ENCODE measurements at places on chromosomes 4 and X.

DNA sequence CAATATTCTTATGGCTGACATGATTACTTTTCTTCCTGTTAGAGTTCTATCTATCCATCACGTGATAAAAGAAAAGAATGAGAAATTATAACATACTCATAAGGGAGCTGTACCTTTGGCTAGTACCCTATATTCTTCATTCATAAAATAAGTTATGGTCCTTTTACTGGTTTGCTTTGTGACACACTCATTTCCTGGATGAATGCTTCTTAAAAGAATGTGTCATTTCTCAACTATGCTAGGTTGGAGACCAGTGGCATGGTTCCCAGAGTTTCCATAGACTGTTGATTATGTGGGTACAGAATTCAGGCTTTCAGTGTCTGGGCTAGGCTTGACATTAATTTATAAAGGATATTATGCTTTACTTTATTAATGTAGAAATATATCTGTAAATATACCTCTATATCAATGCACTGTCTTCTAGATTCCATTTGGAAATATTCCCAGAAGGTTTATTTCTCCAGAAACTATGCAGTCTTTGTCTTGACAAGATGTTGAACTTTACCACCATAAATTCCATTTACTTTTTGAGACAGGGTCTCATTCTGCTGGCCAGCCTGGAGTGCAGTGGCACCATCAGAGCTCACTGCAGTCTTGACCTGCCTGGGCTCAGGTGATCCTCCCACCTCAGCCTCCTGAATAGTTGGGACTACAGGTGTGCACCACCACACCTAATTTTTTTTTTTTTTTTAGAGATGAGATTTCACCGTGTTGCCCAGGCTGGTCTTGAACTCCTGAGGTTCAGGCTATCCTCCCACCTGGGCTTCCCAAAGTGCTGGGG, 23.8 kb downstream of the NUDT6 start:
- peak; percentile 70 for DNase-seq
- no peaks in the 10 kb centered on the region for H3K27me3 ChIP-seq
- H3K27ac ChIP-seq = no peak overlapping the region
- H3K4me3 ChIP-seq = no peak overlapping the region
- H3K36me3 ChIP-seq = no peaks in the 10 kb centered on the region
- H3K4me1 ChIP-seq = no peaks in the 10 kb centered on the region

DNA sequence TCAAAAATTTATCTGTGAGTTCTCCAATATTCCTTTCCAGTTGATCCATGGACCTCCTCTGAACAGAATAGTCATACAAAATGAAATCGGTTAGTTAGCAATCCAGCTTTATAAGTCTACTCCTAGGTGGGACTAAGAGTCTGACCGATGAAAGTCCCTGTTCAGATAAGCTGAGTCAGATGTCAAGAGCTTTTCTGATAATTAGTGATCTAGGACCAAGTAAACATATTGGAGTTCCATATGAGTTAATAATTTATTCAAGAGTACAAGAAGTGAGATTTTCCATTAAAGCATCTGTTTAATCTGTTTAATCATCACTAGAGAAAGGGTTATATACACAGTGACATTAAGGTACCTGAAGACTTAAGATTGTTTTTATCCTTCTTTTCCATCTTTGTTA, 74.7 kb downstream of the UGT8 start:
- H3K27ac ChIP-seq = no peak overlapping the region
- H3K4me3 ChIP-seq = no peak overlapping the region
- H3K4me1 ChIP-seq = no peaks in the 10 kb centered on the region
- DNase-seq = no peak

GRCh38 chr4:6280365-6280996, 10.8 kb downstream of the WFS1 start:
- H3K4me3 ChIP-seq = no peak overlapping the region
- no peaks in the 10 kb centered on the region for H3K36me3 ChIP-seq
- H3K4me1 ChIP-seq = no peaks in the 10 kb centered on the region
- no peak overlapping the region for H3K27ac ChIP-seq

GRCh38 chr4:102868153-102868780, 525 bp upstream of the CISD2 start:
- H3K4me3 ChIP-seq = peak overlapping the region; percentile 67
- peak overlapping the region; percentile 99 for H3K27ac ChIP-seq
- no peaks in the 10 kb centered on the region for H3K4me1 ChIP-seq
- H3K36me3 ChIP-seq = no peaks in the 10 kb centered on the region

GRCh38 chr4:12123707-12124106, 695.0 kb upstream of the HS3ST1 start:
- no peak for DNase-seq
- H3K4me1 ChIP-seq = no peaks in the 10 kb centered on the region
- H3K27ac ChIP-seq = no peak overlapping the region
- H3K36me3 ChIP-seq = no peaks in the 10 kb centered on the region

DNA sequence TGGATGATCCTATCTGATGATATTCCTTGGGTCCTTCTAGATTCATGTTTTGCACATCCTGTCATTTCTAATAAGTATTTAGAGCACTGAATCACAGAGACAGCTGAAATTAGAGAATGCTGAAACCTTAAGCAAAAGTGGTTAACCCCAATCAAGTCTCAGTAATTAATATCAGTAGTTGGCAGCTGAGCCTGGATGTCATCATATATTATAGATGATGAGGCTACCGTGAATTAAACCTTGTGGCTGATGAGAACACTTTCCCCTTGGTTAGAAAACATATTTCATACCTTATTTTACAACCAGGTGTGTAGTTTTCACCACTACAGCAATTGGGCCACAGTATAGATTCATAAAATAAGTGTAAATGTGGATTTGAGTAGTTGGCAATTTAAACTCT, 499.0 kb downstream of the PDGFC start:
- no peaks in the 10 kb centered on the region for H3K4me1 ChIP-seq
- no peak overlapping the region for H3K27ac ChIP-seq
- DNase-seq = no peak
- no peak overlapping the region for H3K4me3 ChIP-seq
- no peaks in the 10 kb centered on the region for H3K36me3 ChIP-seq

DNA sequence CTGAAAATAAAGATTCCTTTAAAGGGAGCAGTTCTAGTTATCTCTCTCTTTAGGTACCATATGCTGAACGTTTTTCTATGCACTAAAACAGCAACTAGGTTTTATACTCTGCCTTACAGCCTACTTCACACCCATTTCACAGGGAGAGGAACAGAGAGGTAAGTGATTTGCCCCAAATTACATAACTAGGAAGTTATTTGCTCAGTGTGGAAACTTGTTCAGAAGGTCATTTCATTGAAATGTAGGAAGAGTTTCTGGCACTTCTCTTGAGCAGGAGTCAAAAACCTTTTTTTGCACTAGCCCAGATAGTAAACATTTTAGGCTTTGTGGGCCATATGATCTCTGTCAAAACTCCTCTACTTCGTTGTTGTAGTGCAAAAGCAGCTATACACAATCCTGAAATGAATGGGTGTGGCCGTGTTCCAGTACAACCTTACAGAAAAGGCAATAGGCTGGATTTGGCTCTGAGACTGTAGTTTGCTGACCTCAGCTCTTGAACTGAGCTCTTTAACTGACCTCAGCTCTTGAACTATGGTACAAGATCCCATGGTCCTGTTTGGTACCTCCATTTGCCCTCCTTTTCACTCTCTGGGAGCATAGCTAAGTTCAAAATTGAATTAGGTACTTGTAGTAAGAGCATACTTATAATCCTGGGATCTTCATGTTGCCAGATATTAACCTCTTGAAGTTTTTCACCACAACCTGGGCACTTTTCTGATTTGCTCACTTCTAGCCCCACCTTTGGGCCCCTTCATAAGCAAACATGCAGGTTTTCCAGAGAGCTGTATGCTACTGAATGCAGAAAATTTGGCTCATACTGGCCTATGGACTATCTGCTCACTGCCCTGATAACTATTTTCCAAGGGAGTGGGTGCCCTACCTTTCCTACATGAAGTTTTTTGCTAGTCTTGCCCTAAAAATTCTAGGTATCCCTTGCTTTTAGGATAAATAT, 53.3 kb downstream of the AR start:
- H3K4me1 ChIP-seq = no peaks in the 10 kb centered on the region
- H3K4me3 ChIP-seq = no peak overlapping the region
- no peaks in the 10 kb centered on the region for H3K27me3 ChIP-seq
- H3K36me3 ChIP-seq = no peaks in the 10 kb centered on the region
- DNase-seq = no peak

DNA sequence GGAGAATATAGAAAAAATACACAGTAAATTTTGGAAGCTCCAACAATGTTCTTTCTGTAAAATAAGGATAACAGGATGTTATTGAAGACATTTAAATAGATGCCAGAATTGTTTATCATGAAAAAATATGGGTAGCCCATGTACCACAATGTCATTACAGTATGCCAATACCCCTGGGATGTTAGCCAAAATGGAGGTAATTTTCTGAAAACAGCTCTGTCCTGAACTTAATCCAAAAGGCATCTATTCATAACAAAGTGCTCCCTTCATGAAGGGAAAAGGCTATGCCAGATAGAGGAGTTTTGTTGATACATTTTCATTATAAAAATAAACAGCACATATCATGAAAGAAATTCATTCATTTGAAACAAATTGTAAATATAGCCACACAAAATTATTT, 1902.6 kb upstream of the AGA start:
- no peak overlapping the region for H3K4me3 ChIP-seq
- no peaks in the 10 kb centered on the region for H3K36me3 ChIP-seq
- no peaks in the 10 kb centered on the region for H3K4me1 ChIP-seq

DNA sequence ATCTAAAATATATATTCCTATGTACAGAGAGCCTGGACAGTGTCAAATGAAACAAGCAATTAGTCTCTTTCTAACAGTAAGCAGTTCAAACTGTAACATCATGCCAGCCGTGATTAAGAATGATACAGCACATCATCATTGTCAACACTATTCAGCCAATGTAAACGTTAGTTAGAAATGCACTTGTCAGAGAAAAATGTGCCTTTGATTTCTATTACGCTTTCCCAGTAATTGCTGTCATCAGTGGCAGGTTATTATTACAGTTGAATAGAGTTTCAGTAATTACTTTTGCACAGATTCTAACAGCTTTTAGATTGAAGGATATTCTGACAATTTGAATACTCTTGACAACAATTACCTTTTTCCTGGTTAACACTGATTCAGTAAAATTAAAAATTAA, 1007.1 kb downstream of the SH3BGRL start:
- no peaks in the 10 kb centered on the region for H3K4me1 ChIP-seq
- H3K27me3 ChIP-seq = no peaks in the 10 kb centered on the region
- no peak for DNase-seq
- H3K27ac ChIP-seq = no peak overlapping the region

GRCh38 chr4:8385106-8385505, 55.4 kb downstream of the ACOX3 start:
- H3K4me3 ChIP-seq = no peak overlapping the region
- peaks cover 7% of the 10 kb centered on the region for H3K36me3 ChIP-seq
- H3K27ac ChIP-seq = no peak overlapping the region
- no peaks in the 10 kb centered on the region for H3K4me1 ChIP-seq

GRCh38 chr4:8846046-8846720, 25.5 kb downstream of the HMX1 start:
- no peak overlapping the region for H3K27ac ChIP-seq
- H3K4me1 ChIP-seq = no peaks in the 10 kb centered on the region

GRCh38 chr4:9988363-9988749, 32.9 kb downstream of the SLC2A9 start:
- no peak overlapping the region for H3K27ac ChIP-seq
- DNase-seq = no peak
- no peaks in the 10 kb centered on the region for H3K4me1 ChIP-seq
- H3K27me3 ChIP-seq = no peaks in the 10 kb centered on the region
- no peaks in the 10 kb centered on the region for H3K36me3 ChIP-seq
- no peak overlapping the region for H3K4me3 ChIP-seq

- H3K4me3 ChIP-seq = no peak overlapping the region
- no peaks in the 10 kb centered on the region for H3K36me3 ChIP-seq
- H3K27me3 ChIP-seq = no peaks in the 10 kb centered on the region
- no peak overlapping the region for H3K27ac ChIP-seq
- DNase-seq = no peak
Measured at GRCh38 chr4:40186665-40187014, 10.2 kb upstream of the RHOH start.

DNA sequence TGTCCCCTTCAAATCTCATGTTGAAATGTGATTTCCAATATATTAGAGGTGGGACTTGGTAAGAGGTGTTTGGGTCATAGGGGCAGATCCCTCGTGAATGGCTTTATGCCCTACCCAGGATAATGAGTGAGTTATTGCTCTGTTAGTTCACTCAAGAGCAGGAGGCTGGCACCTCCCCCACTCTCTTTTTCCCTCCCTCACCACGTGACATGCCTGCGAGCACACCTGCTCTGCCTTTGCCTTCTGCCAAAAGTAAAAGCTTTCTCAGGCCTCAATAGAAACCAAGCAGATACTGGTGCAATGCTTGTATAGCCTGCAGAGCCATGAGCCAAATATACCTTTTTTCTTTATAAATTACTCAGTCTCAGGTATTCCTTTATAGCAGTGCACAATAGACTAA, 286.3 kb upstream of the UGT8 start:
- no peak overlapping the region for H3K4me3 ChIP-seq
- H3K36me3 ChIP-seq = no peaks in the 10 kb centered on the region
- H3K4me1 ChIP-seq = no peaks in the 10 kb centered on the region
- no peaks in the 10 kb centered on the region for H3K27me3 ChIP-seq
- no peak for DNase-seq

DNA sequence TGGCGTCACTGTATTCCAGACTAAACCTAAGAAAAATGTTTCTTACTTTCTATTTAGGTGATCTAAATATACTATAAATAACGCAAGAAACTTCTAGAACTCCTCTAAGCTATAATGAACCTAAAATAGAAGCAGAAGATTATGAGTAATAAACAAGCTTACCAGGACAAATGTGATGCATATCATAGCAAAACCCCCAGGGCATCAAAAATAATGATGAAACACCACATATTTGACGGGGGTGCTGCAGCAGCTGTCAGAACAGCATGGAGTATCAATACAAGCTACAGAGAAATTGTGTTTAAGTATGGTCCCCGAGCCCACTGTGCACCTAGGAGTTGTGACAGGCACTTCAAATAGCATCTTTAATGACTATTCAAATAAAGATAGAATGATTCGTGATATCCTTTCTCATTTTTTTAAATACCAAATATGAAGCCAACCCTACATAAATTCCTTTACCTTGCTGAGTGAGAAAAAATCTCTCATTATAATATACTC, 337.3 kb downstream of the CENPC start:
- H3K36me3 ChIP-seq = no peaks in the 10 kb centered on the region
- no peak overlapping the region for H3K4me3 ChIP-seq
- no peaks in the 10 kb centered on the region for H3K27me3 ChIP-seq
- no peak overlapping the region for H3K27ac ChIP-seq

DNA sequence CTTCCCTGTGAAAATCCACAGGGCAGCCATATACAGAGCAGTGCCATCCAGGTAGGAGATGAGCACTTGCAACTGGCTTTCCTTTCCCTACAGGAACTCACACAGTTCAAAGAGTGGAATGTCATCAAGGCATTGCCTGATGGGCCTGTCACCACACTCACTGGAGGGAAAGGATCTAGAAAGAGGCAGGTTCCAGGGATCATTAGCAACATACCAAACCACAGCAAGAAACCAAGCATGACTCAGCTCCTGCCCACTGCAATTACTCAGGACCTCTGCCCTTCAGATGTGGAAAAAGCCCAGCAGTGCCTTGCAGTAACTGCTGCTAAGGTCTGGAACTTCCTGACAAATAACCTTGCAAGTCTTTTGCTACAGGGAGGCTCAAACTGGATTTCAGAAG, 101.2 kb downstream of the ZNF674 start:
- no peaks in the 10 kb centered on the region for H3K4me1 ChIP-seq
- no peak for DNase-seq
- no peak overlapping the region for H3K4me3 ChIP-seq
- H3K27me3 ChIP-seq = no peaks in the 10 kb centered on the region

All from prostate gland (tissue), 2 donors.